Upper lobe of left lung (tissue), 6 donors: ENCODE measurements at places on chromosomes 2 and 18. TPM values are rescaled to one million over a fixed set of nuclear protein-coding genes. Genes with fewer than 3 reads are reported as not detected.
A peak's percentile ranks its signal among the peaks of the same experiment; 100 is the strongest.

KIF1A gene
- total RNA-seq: 1.2 TPM

LRP1B gene
- total RNA-seq: 0.46 TPM

CPO gene
- not detected for total RNA-seq

EPAS1 gene
- total RNA-seq: 1,878 TPM

DNA sequence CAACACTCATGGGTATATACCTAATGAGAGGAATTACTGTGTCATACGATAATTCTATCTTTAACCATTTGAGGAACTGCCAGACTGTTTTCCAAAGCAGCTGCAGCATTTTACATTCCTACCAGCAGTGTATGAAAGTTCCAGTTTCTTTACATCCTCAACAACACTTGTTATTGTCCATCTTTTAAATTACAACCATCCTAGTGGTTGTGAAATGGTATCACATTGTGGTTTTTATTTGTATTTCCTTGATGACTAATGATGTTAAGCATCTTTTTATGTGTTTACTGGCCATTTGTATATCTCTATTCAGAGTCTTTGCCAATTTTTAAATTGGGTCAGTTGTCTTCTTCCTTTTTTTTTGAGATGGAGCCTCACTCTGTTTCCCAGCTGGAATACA lies 4.0 kb upstream of the CKAP2L start:
- no peak for DNase-seq

GRCh38 chr2:233764264-233764663 lies 4.2 kb downstream of the UGT1A1 start:
- DNase-seq: no peak

- DNase-seq: no peak
Observed at GRCh38 chr2:237280229-237280628, 133.7 kb downstream of the COL6A3 start.

DNA sequence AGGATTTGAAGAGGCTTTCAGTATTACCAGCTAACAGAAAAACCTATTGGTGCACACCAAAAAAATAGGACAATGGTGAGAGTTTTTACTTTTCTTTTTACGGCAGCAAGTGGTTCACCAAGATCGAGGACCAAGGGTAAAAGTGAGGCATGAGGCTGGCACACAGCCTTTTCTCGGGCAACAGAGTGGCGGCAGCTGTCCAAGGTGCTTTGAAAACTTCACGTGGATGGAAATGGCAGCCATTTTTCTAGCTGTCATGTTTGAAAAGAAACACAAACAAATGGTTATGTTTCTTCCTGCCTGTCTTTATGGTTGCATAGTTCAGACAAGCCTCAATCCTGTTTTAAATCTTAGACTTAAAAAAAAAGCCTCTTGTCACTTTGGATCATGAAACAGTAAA lies 812.5 kb upstream of the CHAC2 start:
- DNase-seq: no peak

- no peak for DNase-seq
Observed at GRCh38 chr18:34773378-34773777, 63.3 kb downstream of the DTNA start.

GRCh38 chr2:126761981-126762878 lies 106.3 kb downstream of the GYPC start:
- DNase-seq: no peak

- DNase-seq: peak; percentile 61
Observed at GRCh38 chr18:78767648-78768071, 212.0 kb upstream of the SALL3 start.

DNA sequence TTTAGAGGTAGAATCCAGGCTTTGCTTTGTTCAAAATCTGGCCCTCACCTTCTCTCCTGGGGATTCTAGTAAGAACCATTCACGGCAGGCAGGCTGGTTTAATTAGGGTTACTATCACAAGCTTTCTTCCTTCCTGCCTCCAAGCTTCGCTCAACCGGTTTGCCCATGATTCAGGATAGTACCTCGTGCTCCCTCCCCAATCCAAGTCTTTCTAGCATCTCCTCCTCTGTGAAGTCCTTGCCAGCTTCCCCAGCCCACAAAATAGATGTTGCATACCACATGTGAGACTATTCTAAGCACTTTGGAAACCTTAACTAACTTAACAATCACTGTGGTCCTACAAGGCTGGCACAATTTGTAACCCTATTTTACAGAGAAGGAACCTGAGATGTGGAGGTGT lies 135.1 kb downstream of the SOCS6 start:
- no peak for DNase-seq

DNA sequence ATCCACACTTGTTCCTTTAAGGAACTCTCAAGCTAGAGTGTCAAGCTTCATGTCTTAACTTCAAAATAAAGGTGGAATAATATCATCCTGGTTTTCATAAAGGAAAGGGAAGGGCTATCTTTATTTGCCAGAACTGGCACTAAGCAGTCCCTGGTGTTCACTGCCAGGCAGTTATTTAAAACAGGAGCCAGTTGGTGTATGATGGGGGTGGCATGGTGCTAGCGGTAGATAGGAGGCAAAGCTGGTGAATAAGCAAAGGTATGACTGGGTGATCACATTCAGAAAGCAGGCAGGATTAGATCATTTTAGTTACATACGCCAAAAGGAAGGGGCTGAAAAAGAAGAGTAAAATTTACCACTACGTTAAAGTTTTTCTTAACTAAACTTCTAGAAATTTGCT lies 776.3 kb downstream of the BCL11A start:
- no peak for DNase-seq

DNA sequence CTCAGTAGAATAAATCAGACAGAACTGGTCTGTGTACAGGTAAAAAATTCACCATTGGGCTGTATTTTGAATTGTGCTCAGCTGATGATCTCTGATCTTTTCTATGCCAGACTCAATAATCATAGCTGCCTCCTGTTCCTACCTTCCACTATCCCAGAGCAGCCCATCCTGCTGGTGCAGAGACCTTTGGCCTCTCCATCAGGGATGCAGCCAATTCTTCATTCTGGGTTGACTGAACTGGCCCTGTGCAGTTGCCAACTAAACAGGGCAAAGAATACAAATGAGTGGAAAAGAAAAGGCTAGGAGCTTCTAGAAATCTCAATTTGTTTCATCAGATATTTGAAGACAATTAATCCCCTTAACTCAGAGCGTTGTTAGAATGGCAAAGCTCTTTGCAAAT lies 1781.3 kb upstream of the CELF4 start:
- no peak for DNase-seq

DNA sequence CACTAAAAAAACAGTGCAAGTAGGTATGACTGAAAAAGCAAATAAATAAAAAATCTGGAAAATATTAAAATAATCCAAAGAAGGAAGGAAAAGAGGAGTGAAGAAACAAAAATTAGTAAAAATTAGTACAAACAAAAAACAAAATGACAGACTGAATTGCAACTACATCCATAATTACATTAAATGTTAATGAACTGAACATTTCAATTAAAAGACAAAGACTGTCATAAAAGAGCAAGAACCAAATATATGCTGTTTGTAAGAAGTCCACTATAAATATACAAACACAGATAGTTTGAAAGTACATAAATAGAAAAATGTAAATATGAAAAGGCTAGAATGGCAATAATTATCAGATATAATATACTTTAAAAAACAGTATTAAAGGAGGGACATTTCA lies 267.6 kb downstream of the WDPCP start:
- DNase-seq: no peak

DNA sequence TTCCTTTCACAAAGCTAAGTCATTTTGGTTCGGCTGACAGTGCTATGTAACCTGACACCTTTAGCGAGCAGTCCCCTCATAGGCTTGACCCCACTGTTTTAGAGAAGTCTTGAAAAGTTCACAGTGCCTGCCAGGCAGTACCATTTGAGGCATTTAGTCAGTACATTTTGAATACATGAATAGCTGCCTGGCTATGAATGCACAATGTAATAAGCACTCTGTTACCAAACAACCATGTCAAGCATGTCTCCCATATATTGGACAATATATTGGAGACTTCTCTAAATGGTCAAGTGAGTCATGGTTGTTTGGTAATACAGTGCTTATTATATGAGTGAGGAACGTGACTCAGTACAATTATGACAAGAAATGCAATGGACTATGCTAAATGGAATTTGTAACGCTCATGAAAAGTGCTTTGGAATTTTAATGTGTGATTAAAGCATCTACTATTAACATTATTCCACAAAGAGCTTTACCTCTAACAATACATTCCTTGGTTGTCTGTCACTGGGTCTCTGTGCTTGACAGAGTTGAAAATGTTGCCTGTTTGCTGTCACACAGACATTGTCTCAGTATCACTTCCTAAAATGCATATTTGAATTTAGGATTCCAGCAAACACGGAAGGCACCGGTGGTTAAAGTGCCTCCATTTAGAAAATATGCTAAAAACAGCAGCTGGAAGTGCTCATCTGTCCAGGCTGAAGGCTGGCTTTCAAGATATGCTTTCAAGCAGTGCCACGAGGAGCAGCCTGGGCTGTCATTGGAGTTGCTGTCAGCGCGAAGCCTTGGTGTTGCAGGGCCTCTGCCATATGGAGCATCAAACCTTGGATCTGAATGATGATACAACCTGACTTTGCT lies 458.6 kb downstream of the FBXO15 start:
- no peak for DNase-seq
